ENCODE measurements at places on chromosomes 2 and 18.

- no peak for DNase-seq
Observed at GRCh38 chr2:62660582-62661262, 44.8 kb upstream of the EHBP1 start.

GRCh38 chr2:9388950-9389911, 34.1 kb downstream of the ITGB1BP1 start:
- no peak for DNase-seq

- DNase-seq = no peak
Observed at GRCh38 chr18:6714010-6714409, 15.5 kb upstream of the ARHGAP28 start.

DNA sequence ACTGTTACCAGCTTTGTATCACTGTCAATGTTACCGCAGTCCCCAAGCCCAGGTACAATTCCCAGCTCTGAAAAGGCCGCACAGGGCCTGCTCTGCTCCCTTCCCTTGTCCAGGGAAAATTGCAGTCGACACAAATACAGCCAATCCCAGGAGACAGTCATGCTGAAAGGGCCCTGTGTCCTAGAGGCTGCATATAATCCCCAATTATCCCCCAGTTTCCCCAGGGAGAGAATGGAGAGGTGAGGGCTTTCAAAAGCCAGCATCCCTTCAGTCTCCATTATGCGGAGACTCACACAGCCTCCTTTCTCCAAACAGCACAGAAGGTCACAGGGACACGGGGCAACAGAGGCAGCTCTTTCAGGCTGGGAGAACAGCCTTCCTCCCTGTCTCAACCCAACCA, 17.1 kb upstream of the CTIF start:
- no peak for DNase-seq

- no peak for DNase-seq
Observed at GRCh38 chr2:173891315-173892037, 73.7 kb downstream of the SP3 start.

Data from HT-29 (cell line).